Stimulated activated CD4-positive, alpha-beta T cell treated with anti-CD3 and anti-CD28 coated beads, TNF-alpha, amount 100 ng/mL, for 24 hours (primary cell): ENCODE measurements at places on chromosomes 1 and 21.

DNA sequence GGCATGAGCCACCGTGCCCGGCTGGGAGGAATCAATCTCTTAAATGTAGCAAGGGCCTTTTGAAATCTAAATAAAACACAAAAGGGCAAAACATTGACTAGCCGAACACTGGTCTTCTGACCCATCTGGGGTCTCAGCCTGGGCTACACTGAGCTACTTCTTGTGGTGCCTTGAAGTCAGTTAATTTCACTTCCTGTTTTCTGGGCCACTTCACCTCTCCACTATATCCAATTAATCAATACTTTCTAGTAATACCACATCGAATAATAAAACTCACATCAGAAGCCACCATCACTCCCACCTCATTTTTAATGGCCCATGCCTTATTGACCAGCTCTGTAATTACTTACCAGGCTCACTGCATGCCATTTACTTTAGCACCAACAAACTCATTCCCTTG, 138.0 kb upstream of the SAMSN1 start:
- no peak for DNase-seq

GRCh38 chr1:97780884-97781283, 139.9 kb downstream of the DPYD start:
- no peak for DNase-seq

DNA sequence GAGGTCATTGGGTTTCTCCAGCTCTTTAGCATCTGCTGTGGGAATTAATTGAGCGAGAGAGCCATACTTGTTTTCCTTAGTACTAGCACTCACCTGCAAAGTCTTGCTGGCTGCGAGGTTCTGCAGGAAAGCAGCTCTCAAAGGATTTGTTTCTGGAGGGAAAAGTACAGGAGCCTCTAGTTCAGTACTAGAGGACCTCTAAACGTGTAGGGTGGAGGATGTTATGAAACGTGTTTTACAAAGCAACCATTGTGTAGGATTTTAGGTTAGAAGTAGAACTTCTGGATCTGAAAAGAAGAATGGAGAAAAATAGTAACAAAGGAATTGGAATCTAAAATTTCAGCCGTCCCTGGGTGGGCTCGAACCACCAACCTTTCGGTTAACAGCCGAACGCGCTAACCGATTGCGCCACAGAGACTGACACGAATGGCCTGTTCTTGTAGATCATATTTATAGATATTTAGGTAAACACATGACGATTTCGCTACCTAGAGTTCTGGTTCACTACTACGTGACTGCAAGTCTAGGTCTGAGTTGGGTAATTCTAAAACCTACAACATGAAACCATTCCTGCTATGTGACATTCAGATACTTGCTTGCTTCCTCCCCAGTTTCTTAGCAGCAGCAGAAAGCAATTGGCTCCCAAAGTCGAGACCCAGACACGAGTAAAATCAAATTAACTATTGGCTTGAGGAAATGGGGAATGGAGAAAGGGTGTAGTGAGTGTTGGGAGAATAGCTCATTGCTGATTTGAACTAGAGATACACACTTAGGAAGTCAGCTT, 60.2 kb upstream of the CFAP126 start:
- DNase-seq, result no peak

GRCh38 chr1:154500533-154500932, 1.5 kb upstream of the TDRD10 start:
- no peak for DNase-seq

GRCh38 chr1:37792943-37793686, 532 bp upstream of the MANEAL start:
- DNase-seq, result no peak
